ENCODE measurements at places on chromosomes 4 and X. TPM values are rescaled to one million over a fixed set of nuclear protein-coding genes. Genes with fewer than 3 reads are reported as not detected.

The GUCY1B1 gene
- not detected for total RNA-seq

The SLC39A8 gene
- 14.1 TPM for total RNA-seq

The MGST2 gene
- 81.7 TPM for total RNA-seq

- DNase-seq = peak; percentile 83
- H3K36me3 ChIP-seq = no peaks in the 10 kb centered on the region
- H3K27me3 ChIP-seq = no peaks in the 10 kb centered on the region
- peak within 1 kb of the TSS; percentile 49 for H3K4me3 ChIP-seq
These were observed at the start of gene AMMECR1 for GRCh38 chrX:110317820-110318663. Gene AMMECR1, minus strand, starts transcription at chrX:110318085. Its CDS starts 14 bp downstream, at chrX:110318071.

DNA sequence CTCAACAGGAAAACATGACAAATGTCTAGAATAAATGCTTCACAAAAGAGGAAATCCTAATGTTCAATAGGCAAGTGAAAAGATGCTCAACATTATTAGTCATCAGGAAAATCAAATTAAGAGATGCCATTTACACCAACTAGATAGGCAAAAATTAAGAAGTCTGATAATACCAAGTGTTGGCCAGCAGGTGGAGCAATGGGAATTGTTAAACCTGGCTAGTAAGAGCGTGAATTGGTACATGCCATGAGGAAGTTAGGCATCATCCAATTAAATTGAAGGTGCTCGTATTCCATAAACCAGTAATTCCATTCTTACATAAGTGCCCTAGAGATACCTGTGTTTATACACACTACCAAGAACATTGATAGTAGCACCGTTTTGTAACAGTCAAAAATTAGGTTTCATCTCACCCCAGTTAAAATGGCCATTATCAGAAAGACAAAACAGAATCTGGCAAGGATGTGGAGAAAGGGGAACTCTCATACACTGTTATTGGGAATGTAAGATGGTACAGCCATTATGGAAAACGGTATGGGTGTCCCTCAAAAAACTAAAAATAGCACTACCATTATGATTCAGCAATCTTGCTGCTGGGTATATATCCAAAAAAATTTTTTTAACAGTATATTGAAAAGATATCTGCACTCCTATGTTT is 14.0 kb upstream of the ZCCHC18 start:
- H3K36me3 ChIP-seq = no peaks in the 10 kb centered on the region
- peak; percentile 50 for DNase-seq
- H3K27me3 ChIP-seq = no peaks in the 10 kb centered on the region
- no peaks in the 10 kb centered on the region for H3K4me1 ChIP-seq
- H3K27ac ChIP-seq = no peak overlapping the region

The SPANXN3 gene
- not detected for total RNA-seq

GRCh38 chrX:118839334-118839958 is 15.8 kb downstream of the ZCCHC12 start:
- no peaks in the 10 kb centered on the region for H3K27me3 ChIP-seq
- DNase-seq = peak; percentile 78
- no peaks in the 10 kb centered on the region for H3K4me1 ChIP-seq
- peak overlapping the region; percentile 48 for H3K4me3 ChIP-seq

The MAGEA12 gene
- not detected for total RNA-seq

The EPGN gene
- total RNA-seq = not detected

The LNX1 gene
- 9.3 TPM for total RNA-seq

- no peak overlapping the region for H3K4me3 ChIP-seq
- DNase-seq = no peak
These were observed 109.2 kb downstream of the ARHGAP10 start for GRCh38 chr4:147840838-147841738.

GRCh38 chr4:87005369-87005689 is 70.5 kb downstream of the AFF1 start:
- H3K27me3 ChIP-seq = no peaks in the 10 kb centered on the region
- H3K4me3 ChIP-seq = no peak overlapping the region
- peaks cover 28% of the 10 kb centered on the region for H3K4me1 ChIP-seq
- DNase-seq = no peak
- H3K36me3 ChIP-seq = no peaks in the 10 kb centered on the region

- H3K4me1 ChIP-seq = peaks cover 20% of the 10 kb centered on the region
- H3K27me3 ChIP-seq = no peaks in the 10 kb centered on the region
- H3K27ac ChIP-seq = no peak overlapping the region
- H3K36me3 ChIP-seq = no peaks in the 10 kb centered on the region
- no peak for DNase-seq
- H3K4me3 ChIP-seq = no peak overlapping the region
These were observed 15.2 kb upstream of the SCOC start for GRCh38 chr4:140358281-140358680.

- H3K36me3 ChIP-seq = no peaks in the 10 kb centered on the region
- H3K27ac ChIP-seq = no peak overlapping the region
- no peaks in the 10 kb centered on the region for H3K4me1 ChIP-seq
- no peaks in the 10 kb centered on the region for H3K27me3 ChIP-seq
These were observed 38.8 kb downstream of the ZXDA start for GRCh38 chrX:57871463-57871862.

GRCh38 chr4:24889991-24890390 is 22.9 kb downstream of the CCDC149 start:
- H3K4me1 ChIP-seq = no peaks in the 10 kb centered on the region
- H3K27me3 ChIP-seq = no peaks in the 10 kb centered on the region
- DNase-seq = no peak

DNA sequence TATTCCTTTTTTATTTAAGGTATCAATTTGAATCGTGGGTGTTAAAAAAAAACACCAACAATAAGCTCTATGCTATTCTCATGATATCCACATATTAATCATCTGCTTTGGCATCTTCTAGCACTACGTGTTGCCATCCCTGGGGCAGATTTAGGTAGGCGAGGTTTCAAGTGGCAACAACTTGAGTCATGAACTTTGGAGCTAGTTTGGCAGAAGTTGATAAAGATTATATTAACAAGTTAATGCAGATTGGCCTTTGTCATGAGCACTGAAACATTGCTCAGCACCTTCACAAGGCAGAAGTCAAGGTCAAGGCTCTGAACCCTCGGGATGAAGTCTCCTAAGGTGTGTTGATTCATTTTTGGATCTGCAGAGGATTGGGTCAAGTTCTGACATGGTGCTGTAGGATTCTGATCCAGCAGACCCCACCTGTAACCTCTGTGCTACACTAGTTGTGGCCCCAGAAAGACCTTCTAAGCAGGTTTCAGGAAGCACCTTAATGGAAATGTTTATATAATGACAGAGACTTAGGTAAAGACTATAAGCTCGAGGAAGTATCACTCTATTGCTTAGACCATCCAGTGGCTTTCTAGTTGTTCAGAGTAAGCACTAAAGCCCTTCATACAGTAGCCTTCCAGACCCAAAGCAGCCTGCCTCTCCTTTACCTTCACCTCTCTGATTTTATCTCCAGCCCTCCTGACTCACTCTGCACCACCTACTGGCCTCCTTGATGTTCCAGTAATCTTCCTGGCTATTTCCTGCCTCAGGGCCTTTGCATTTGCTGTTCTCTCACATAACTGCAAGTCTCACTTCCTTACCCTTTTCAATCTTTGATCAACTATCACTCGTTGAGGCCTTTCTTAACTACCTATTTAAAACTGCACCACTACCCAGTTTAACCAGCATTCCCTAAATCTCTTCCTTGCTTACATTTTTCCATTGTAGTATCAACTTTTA is 117.0 kb upstream of the SLC4A4 start:
- H3K27ac ChIP-seq = no peak overlapping the region
- no peaks in the 10 kb centered on the region for H3K4me1 ChIP-seq
- H3K4me3 ChIP-seq = no peak overlapping the region
- H3K27me3 ChIP-seq = no peaks in the 10 kb centered on the region
- no peak for DNase-seq
- H3K36me3 ChIP-seq = no peaks in the 10 kb centered on the region

- H3K27ac ChIP-seq = no peak overlapping the region
- H3K4me3 ChIP-seq = no peak overlapping the region
- H3K4me1 ChIP-seq = no peaks in the 10 kb centered on the region
- no peaks in the 10 kb centered on the region for H3K27me3 ChIP-seq
These were observed 2576.8 kb downstream of the PCDH7 start for GRCh38 chr4:33296876-33297455.

The HDX gene
- total RNA-seq = 2.4 TPM

Data from Caco-2 (cell line).